Activated gamma-delta T cell treated with anti-CD3 and anti-CD28 coated beads, Interleukin-2, amount 50 U/mL, for 16 hours (primary cell): ENCODE measurements at places on chromosomes 16 and 17.

DNA sequence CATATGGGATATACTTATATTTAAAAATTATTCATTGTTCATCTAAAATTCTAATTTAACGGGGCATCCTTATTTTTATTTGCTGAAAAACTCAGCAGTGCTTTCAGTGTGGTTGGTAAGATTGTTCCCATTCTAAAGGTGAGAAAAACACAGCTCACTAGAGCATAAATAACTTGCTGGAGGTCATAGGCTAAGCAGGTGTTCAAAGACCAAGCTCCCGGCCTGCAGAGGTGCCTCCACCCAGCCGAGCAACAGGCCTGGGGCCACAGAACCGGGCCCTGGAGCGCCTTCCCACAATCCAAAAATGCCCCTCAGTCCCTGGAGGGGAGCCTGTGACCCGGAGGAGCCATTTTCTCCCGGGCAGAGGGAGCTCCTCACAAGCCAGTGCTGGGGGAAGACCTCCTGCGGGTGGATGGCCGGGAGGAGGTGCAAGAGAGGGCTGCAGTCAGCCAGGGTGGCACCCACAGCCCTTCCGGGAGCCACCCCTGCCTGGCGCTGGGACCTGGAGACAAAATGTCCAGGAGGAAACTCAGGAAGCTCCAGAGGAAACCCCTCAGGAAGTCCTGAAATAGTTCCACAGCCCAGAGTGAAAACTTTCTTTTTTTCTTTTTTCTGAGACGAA lies 14.7 kb downstream of the ABR start:
- DNase-seq, result no peak

GRCh38 chr16:25018972-25019617 lies 3.9 kb upstream of the ARHGAP17 start:
- no peak for DNase-seq

- DNase-seq, result no peak
Measured at GRCh38 chr16:46857368-46857945, 26.5 kb upstream of the C16orf87 start.

- no peak for DNase-seq
Measured at GRCh38 chr16:8622315-8622656, 788 bp downstream of the METTL22 start.

DNA sequence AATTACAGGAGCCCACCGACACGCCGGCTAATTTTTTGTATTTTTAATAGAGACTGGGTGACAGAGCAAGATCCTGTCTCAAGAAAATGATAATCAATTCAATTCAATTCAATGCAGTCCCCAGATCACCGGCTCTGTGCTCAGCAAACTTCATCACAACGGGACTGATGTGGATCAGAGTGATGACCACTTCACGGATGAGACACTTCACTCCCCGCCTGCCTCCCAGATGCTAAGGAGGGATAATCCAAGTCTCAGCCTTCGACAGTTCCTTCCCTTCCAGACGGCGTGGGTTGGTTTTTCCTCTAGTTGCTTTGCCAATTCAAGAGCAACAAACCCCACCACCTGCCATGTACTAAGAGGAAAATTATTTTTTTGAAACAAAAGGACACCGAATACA lies 93.8 kb downstream of the ZDHHC7 start:
- no peak for DNase-seq

DNA sequence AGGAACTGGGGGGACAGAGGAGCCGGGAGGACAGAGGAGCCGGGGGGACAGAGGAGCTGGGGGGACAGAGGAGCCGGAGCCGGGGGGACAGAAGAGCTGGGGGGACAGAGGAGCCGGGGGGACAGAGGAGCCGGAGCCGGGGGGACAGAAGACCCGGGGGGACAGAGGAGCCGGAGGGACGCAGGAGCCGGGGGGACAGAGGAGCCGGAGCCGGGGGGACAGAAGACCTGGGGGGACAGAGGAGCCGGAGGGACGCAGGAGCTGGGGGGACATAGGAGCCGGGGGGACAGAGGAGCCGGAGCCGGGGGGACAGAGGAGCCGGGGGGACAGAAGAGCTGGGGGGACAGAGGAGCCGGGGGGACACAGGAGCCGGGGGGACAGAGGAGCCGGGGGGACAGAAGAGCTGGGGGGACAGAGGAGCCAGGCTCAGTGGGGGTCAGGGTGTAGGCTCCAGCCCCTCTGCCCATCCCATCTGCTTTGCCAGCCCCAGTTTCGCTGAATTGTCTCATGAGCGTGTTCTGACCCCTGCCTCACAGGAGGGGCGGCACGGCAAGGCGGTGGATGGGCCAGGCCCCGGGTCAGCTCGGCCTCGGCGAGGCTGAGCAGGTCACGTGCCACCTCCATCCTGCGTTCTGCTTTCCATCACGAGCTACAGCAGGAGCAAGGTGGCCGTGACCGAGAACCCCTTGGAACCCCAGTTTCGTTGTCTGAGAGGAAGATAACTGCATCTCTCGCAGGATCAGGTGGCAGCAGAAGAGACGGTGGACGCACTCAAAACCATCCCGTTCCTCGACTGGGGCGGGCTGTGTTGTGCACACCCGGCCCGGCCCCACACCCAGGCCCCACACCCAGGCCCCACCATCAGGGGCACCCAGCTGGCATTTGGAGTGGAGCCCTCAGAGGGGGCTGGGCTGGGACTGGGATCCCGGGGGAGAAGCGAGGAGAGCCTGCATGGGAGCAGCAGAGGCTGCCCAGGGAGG lies 26.1 kb upstream of the CBFA2T3 start:
- no peak for DNase-seq

- no peak for DNase-seq
Measured at GRCh38 chr17:57035971-57036481, 49.0 kb upstream of the AKAP1 start.

GRCh38 chr17:13157656-13158055 lies 139.8 kb upstream of the ELAC2 start:
- DNase-seq, result no peak

GRCh38 chr16:79599256-79599836 lies 1.2 kb downstream of the MAF start:
- no peak for DNase-seq

- DNase-seq, result no peak
Measured at GRCh38 chr17:57341611-57342540, 85.6 kb downstream of the MSI2 start.

DNA sequence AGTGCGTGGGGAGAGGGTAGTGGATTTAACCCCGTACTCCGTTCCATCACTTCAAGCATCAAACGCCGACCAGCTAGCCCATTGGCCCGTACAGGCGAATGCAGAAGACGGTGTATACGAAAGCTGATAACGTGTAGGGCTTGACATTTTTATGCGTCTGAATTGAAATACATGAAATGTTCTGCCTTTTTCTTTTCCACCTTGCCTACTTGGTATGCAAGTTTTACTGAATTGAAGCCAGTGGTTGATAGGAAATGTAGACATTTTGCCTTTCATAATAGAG lies 834 bp upstream of the STAT3 start:
- DNase-seq, result no peak

GRCh38 chr17:81323411-81323868 lies 28.3 kb upstream of the SLC38A10 start:
- DNase-seq, result no peak

GRCh38 chr16:58503863-58504688 lies 4.1 kb downstream of the NDRG4 start:
- no peak for DNase-seq

DNA sequence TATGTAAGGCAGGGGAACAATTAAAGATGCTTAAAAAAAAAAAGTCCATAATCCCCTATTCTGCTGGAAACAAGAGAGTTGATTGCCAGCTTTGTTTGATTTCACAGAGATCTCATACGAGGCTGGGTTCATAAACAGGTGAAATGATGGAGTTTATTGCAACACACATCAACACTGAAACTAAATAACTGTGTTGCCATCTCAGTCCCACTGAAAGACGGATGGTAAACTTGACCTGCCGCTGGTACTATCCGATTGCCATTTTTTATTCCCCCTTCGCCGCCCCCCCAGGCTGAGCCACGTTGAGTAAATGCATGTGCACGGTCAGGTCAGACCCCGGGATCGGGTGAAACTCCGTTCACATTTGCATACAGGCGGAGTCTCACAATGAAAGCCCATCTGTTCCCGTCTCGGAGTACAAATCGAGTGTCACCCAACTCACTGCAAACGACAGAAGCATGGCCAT lies 119.2 kb downstream of the SKAP1 start:
- DNase-seq, result no peak

GRCh38 chr17:32484041-32484461 lies 2.7 kb upstream of the CDK5R1 start:
- no peak for DNase-seq

- DNase-seq, result no peak
Measured at GRCh38 chr17:12659500-12659899, 6.2 kb upstream of the MYOCD start.

DNA sequence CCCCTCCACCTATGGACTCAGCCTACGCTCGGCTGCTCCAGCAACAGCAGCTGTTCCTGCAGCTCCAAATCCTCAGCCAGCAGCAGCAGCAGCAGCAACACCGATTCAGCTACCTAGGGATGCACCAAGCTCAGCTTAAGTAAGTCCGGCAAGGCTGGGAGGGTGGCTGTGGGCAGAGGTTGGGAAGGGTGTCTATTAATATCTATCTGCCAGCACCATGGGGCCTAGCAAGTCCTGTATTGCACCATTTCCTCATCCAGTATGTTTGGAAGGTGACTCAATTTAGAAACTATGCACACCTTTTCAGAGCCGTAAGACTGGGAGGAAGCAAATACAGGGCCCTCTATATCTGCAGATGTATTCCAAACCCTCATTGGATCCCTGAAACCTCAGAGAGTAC lies 45.0 kb upstream of the ARHGAP44 start:
- no peak for DNase-seq

DNA sequence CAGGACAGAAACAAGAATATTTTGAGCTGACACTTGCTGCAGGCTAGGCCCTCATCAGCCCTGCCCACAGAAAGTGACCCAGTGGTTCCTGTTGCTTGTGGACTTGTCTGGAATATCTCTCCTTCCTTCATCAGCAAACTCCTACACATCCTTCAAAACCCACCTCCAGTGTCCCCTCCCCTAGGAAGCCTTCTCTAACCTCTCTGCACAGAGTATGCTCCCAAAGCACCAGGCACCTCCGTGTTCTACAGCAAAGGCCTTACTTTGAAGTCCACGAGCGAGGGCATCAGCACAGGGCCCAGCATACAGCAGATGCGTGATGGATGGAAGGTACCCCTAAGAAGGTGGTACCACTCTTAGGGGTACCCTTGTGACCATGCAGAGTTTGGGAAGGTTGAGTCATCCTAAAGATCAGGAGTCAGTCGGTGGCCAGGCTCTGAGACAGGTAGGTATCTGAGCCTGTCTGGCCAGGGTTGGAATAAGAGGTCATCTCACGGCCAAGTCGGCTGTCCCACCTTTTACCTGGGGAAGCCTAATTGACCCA lies 2.0 kb downstream of the CCDC102A start:
- no peak for DNase-seq

DNA sequence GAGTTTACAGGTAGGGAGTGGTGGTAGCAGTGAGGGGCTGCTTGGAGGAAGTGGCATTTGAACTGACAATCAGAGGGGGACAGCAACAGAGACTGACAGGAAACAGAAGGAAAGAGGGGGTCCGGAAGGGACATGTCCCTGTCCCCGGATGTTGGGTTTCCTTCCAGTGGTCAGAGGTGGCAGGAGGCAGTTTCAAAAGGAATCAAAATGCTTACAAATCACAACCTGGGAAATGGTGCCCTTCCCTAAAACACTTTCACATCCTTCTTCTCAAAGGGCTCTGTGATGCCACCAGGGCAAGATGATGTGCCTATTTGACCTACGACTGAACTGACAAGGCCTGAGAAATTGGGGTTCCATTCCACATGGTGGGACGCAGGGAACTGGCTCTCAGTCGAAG lies 19.7 kb downstream of the ADGRG1 start:
- DNase-seq, result no peak

- no peak for DNase-seq
Measured at GRCh38 chr17:83196366-83196765, 117.0 kb downstream of the METRNL start.

GRCh38 chr16:48160575-48160974 lies 4.8 kb upstream of the ABCC12 start:
- DNase-seq, result no peak

GRCh38 chr16:87918866-87919680 lies 17.3 kb downstream of the CA5A start:
- DNase-seq, result no peak
